ENCODE measurements at places on chromosomes 6 and 20. TPM values are rescaled to one million over a fixed set of nuclear protein-coding genes. Genes with fewer than 3 reads are reported as not detected.

Gene PPP1R14C
- 3.3 TPM for total RNA-seq

Gene FABP7
- 3.6 TPM for total RNA-seq

Gene TRIM38
- total RNA-seq = 16.2 TPM

Gene PDYN
- total RNA-seq = not detected

Gene WFDC12
- total RNA-seq = not detected

Gene C20orf144
- total RNA-seq = 0.33 TPM

Gene SLC22A2
- total RNA-seq = not detected

Gene ECI2
- 60.6 TPM for total RNA-seq

DNA sequence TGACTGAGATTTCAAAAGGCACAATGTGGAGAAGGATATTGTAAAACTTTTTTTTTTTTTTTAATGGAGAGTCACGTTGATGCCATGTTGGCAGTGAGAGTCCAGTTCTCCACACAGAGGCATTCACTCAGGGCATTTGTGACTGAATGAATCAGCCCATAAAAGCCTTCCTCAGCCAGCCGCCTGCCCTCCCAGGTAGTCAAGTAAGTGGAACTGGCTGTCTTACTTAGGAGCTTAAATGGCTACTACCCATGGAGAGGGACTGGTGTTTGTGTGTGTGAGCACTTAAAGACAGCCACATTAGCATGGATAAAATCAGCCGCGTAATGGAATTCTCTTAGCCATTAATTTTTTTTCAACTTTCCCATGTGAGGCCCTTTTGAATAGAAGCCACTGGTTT is 12.6 kb downstream of the AAR2 start:
- no peak overlapping the region for H3K27ac ChIP-seq
- no peak overlapping the region for H3K4me3 ChIP-seq
- DNase-seq = no peak

- no peaks in the 10 kb centered on the region for H3K36me3 ChIP-seq
- H3K27me3 ChIP-seq = no peaks in the 10 kb centered on the region
- H3K4me3 ChIP-seq = no peak overlapping the region
- DNase-seq = no peak
Measured at GRCh38 chr6:4441981-4442434, 306.6 kb upstream of the ECI2 start.

GRCh38 chr6:90126181-90126580 is 170.5 kb downstream of the BACH2 start:
- H3K4me3 ChIP-seq = no peak overlapping the region
- DNase-seq = no peak
- H3K36me3 ChIP-seq = no peaks in the 10 kb centered on the region
- H3K4me1 ChIP-seq = no peaks in the 10 kb centered on the region
- no peak overlapping the region for H3K27ac ChIP-seq
- H3K27me3 ChIP-seq = no peaks in the 10 kb centered on the region

DNA sequence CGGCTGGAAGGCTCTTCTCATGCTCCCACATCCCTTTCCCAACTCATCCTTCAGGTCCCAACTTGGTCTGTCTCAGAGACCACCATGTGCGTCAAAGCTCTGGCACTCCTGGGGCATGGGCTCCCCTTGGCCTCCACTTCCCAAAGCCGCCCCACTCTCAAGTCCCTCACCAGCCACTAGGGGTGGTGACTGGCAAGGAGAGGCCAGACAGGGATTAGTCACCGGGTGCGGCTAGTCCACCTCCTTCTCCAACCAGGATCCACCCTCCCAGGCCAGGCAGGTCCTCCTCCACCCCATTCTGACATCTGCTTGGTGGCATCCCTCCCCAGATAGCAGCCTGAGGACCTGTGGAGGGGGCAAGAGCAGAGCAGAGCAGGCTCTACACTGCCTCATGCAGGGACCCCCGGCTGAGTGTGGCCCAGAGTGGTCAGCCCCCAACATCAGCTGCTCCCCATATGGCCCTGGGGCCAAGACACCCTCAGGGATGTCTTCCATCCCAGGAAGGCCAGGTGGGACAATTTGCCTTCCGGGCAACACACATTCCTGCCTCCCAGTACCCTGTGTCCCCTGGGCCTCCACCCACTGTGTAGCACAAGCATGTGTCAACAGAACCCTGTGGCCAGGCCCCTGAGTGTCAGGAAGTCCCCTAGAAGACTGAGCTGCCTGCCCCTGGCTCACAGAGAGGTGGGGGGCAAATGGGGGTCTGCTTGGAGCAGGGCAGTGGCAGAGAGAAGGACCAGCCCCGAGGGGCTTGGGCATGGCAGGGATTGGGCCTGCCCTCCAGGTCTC is 29.2 kb downstream of the YTHDF1 start:
- no peaks in the 10 kb centered on the region for H3K4me1 ChIP-seq
- peaks cover 27% of the 10 kb centered on the region for H3K27me3 ChIP-seq
- no peak for DNase-seq
- H3K27ac ChIP-seq = no peak overlapping the region

- no peak overlapping the region for H3K27ac ChIP-seq
- no peak for DNase-seq
- H3K36me3 ChIP-seq = no peaks in the 10 kb centered on the region
- no peaks in the 10 kb centered on the region for H3K4me1 ChIP-seq
- peaks cover 15% of the 10 kb centered on the region for H3K27me3 ChIP-seq
Measured at GRCh38 chr20:44028868-44029847, 114.5 kb downstream of the TOX2 start.

DNA sequence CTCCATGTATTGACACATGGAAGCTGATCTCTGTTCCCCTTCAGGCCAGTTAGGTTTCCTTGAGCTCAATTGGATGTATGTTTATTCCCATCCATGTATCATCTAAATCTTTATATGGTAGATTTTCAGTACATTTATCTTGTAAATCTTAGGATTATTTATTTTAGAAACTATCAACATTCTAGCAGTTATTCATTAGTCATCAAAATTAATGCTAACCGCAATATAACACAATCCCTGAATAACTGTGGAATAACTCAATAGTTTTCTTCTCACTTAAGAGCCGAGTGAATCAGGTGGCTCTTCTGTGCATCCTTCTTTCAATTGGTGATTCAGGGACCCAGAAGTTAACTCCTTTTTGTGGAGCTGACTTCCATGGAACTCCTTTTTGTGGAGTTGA is 15.5 kb upstream of the TBX18 start:
- H3K4me1 ChIP-seq = no peaks in the 10 kb centered on the region
- H3K27ac ChIP-seq = no peak overlapping the region
- H3K36me3 ChIP-seq = no peaks in the 10 kb centered on the region
- DNase-seq = no peak
- H3K4me3 ChIP-seq = no peak overlapping the region

- H3K27ac ChIP-seq = peak overlapping the region; percentile 64
- H3K4me1 ChIP-seq = no peaks in the 10 kb centered on the region
- H3K27me3 ChIP-seq = no peaks in the 10 kb centered on the region
- H3K4me3 ChIP-seq = no peak overlapping the region
Measured at GRCh38 chr20:58987790-58988564, 6.9 kb downstream of the NELFCD start.

DNA sequence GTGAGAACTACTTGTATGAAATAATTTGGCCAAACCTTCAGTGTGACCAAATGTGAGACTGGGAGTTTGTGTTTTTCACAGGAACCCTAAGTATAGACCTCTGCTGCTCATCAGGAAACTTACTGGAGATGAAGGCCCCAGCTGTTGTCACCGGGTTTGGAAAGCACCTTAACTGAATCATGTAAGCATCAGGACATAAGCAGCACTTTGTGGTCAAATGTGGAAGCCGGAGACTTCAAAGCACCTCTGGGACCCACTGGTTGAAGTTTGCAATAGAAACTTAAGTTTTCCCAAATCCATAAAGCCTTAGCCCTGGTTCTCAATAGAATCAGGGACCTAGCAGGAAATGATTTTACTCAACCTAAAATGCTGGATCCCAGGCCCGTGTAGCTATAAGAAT is 14.3 kb downstream of the TTPAL start:
- H3K27me3 ChIP-seq = no peaks in the 10 kb centered on the region
- no peaks in the 10 kb centered on the region for H3K36me3 ChIP-seq
- H3K27ac ChIP-seq = no peak overlapping the region
- H3K4me1 ChIP-seq = no peaks in the 10 kb centered on the region
- DNase-seq = no peak

DNA sequence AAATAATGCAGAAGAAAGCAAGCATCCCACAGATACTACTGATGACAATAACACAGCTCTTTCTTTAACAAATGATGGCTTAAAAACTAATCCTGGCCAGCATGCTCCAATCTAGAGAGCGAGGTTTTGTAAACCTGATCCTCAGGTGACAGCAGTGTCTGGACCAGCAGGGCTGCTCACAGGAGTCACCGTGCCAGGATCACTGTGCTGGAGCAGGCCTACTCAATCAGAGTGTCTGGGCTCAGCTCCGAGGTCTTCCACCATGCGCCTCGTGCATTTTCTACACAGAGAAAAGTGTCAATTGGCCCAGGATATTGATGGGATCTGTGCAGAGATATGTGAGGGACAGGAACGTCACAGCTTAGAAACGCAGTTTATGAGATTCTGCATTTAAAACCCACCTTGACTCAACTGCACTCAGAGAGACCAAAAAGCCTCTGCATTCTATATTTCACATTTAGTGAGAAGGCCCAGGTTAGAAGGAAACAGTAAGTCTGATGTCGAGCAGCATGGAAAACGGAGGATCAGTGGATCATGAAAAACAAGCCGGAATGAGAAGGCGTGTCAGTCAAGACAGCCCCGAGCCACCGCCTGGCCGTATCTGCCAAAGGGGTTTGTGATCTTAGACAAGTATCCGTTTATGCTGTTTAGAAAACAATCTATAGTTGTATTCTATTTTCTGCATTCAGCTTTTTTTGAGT is 7.8 kb downstream of the RAMACL start:
- H3K27me3 ChIP-seq = no peaks in the 10 kb centered on the region
- no peak overlapping the region for H3K4me3 ChIP-seq
- H3K4me1 ChIP-seq = no peaks in the 10 kb centered on the region
- no peak overlapping the region for H3K27ac ChIP-seq
- DNase-seq = no peak

GRCh38 chr20:36400909-36401735 is 95.0 kb downstream of the DLGAP4 start:
- H3K27ac ChIP-seq = no peak overlapping the region
- H3K4me1 ChIP-seq = no peaks in the 10 kb centered on the region
- DNase-seq = no peak
- peak overlapping the region; percentile 32 for H3K4me3 ChIP-seq

- H3K4me1 ChIP-seq = no peaks in the 10 kb centered on the region
- no peaks in the 10 kb centered on the region for H3K27me3 ChIP-seq
- H3K27ac ChIP-seq = no peak overlapping the region
- no peak for DNase-seq
Measured at GRCh38 chr6:162750776-162751175, 23.0 kb downstream of the PACRG start.

- H3K27me3 ChIP-seq = no peaks in the 10 kb centered on the region
- H3K4me1 ChIP-seq = peaks cover 4% of the 10 kb centered on the region
- H3K36me3 ChIP-seq = no peaks in the 10 kb centered on the region
- no peak overlapping the region for H3K4me3 ChIP-seq
- DNase-seq = no peak
Measured at GRCh38 chr20:60060593-60060992, 102.4 kb downstream of the CDH26 start.

- no peak overlapping the region for H3K4me3 ChIP-seq
- no peak overlapping the region for H3K27ac ChIP-seq
- H3K36me3 ChIP-seq = no peaks in the 10 kb centered on the region
- no peaks in the 10 kb centered on the region for H3K27me3 ChIP-seq
Measured at GRCh38 chr20:49572857-49573256, 4.9 kb upstream of the PTGIS start.

DNA sequence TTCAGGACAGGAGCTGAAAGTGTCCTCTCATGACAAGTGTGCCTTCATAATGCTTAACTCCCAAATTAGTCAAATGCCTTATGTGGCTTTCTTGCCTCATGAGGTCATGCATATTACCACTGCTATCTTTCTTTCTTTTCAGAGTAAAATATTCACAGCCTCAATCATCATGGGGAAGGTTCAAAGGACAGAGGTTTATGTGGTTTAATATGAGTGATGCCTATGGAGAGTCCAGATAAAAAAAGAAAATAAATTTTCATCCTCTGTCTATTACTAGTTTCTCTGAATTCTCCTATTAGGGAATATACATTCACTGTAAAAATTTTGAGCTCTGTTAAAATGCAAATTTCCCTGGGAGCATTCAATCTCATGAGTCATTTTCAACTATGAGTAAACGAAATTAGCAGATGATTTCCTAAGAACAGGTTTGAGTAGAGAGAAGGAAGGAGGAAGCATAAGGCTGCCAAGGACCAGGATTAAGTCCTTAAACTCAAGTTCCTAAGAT is 396.9 kb upstream of the ADGRB3 start:
- H3K36me3 ChIP-seq = no peaks in the 10 kb centered on the region
- no peaks in the 10 kb centered on the region for H3K27me3 ChIP-seq
- H3K27ac ChIP-seq = no peak overlapping the region
- no peak overlapping the region for H3K4me3 ChIP-seq
- H3K4me1 ChIP-seq = no peaks in the 10 kb centered on the region
- no peak for DNase-seq
